ENCODE measurements at places on chromosomes 5 and 9.

GRCh38 chr9:18806232-18807080 lies 226.6 kb downstream of the SAXO1 start:
- DNase-seq, result no peak

DNA sequence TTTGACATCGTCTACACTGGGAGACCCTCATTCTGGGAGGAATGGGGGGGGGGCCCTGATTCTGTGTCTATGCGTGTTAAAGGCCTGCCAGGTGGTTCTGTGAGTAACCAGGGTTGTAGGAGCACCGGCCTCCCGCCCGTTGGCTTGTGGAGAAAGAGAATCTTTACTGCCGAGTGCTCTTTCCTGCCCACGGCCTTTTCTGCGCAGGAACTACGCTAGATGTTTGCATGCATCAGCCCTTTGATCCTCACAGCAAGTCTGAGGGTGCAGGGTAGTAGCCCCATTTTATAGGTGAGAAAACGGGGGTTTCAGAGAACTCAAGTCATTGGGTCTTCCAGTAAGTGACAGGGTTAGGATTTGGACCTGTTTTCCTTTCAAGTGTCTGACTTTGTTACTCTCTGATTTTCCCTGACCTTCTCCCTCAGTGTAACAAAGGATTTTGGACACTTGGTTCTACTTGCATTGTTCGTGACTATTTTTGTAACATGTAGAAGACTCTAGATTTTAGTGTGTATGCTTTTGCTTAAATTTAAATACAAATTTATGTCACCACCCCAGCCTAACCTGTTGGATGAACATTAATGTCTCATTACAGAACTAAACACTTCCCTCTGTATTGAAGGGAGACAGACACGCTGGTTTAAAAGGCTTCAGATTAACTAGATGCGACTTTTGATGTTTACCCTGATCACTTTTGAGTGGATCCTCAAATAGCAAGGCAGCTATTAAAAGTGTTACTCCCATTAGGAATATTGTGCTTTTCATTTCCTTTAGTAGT lies 22.0 kb downstream of the MAST4 start:
- DNase-seq, result no peak

- DNase-seq, result no peak
These were observed 1499.0 kb downstream of the EFNA5 start for GRCh38 chr5:106171708-106172107.

GRCh38 chr5:139709582-139710318 lies 61.6 kb downstream of the CXXC5 start:
- peak; percentile 59 for DNase-seq

- no peak for DNase-seq
These were observed 28.5 kb downstream of the COL5A1 start for GRCh38 chr9:134670042-134670525.

- no peak for DNase-seq
These were observed 18.3 kb upstream of the ASS1 start for GRCh38 chr9:130426467-130426773.

DNA sequence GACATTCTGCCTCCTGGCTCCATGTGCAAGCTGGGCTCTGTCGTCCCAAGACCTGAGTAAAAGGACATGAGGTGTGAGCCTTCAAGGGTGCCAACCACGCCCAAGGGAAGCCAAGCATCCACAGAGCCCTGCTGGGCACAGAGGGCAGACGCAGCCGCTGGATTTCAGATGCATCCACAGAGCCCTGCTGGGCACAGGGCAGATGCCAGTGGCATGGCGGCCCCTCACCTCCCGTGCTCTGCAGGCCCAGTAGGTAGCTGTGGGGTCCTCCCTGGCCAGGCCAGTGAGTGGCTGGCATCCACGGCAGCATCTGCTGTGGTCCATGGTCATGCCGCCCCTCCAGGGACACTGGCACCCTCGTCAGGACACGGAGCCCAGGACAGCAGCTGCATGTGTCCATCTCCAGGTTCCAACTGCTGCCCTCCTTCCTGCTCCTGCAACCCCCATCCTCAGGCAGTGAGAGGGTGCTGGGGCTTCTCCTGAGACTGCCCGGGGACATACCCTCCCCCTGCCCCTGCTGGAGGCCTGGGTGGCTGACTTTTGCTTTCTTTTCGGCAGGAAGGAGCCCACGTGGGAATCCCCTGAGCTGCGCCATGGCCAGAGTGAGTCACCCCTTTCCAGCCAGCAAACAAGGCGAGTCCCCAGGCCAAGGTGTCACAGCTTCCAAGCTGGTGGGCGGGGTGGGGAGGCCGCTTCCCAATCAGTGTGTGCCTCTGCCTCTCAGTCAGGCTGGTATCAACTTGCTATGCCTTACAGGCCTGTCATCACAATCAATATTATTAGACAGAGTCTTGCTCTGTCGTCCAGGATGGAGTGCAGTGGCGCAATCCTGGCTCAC lies 4.0 kb upstream of the TRAF2 start:
- peak; percentile 86 for DNase-seq

DNA sequence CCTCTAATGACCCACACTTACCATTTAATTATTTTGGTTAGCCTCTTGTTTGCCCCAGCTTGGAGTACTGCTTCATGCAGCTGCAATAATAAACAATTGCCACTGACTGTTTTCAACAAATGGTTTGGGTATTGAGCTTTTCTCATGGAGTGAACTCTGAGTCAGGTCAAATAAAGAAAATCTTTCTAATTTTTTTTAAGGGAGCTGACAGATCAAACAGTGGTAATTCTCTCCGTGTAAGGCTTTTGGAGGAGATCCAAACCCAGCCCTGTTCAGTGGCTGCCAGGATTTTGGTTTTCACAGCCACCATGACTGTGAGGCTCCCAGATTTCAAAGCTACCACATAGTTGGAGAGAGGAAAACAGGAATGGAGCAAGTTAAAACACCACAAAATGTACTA lies 110.7 kb upstream of the EFNA5 start:
- DNase-seq, result no peak

DNA sequence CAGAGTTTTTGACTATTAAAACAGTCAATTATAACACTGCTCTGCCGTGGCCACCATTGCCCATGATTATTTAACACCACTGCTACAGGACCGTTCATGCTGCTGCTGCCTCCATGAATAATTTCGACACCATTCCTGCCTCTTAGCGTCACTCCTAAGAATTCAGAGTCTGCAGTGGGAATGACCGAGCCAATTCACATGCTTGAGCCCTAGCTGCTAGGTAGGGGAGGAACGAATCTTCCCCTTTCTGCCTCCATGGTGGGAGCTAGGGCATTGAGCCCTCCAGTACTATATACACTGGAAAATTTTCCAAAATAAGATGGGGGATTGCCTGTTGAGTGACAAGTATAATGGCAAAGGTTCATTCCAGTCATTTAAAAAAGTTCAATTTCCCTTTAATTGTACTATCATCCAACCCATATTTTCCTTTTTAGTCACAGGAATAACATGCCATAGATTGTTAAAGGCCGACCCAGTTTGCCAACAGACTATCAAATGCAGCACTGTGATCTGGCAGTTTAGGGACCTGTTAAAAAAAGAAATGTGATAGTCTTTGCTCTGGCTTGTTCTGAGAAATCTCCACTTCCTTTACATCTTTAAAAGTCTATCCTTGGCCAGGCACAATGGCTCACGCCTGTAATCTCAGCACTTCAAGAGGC lies 13.5 kb upstream of the B4GALT1 start:
- DNase-seq, result no peak

GRCh38 chr5:134439210-134439654 lies 27.6 kb upstream of the CDKN2AIPNL start:
- DNase-seq, result no peak

DNA sequence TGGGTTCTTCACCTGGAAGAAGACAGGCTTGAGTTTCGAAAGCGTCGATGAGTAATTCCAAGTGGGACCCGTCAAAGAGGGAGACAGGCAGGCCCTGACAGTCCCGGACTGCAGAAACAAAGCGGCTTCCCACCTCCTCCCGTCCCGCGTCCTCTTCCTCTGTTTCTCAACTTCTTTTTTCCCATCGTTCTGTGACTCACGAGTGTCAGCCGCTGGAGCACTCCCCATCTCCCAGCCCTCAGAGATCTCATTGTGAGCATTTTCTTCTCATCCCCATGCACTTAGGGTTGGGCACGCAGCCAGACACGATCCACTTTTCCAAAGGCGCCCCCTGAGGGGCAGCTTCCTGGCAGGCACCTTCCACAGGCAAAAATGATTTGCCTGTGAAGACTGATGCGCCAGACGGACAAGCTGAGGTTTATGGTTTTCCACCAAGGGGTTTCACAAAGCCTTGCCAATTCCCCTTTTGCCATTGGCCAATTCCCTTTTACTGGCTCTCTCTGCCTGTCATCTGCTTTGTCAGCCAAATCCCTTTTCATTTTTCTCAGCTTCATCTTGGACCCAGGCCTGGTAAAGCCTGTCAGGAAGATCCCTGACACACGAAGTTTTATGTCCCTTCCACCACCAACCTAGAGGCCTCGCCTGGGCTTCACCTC lies 86.5 kb upstream of the ANKRD55 start:
- no peak for DNase-seq

DNA sequence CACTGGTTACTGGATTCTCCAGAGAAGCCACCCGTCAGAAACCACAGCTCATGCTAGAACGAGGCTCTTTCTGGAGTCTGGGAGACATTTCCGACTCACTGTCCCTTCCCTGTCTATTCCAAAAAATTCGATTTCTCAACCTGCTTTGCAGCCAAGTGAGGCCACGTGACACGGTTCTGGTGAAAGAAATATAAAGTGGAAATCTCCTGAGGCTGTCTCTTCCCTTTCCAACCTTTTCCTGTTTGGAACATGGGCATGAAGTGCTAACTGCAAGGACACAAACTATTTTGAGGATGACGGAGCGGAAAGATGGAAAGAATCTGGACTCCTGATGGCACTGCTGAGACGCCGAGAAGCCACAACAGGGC lies 6.1 kb upstream of the PTGS1 start:
- no peak for DNase-seq

- DNase-seq, result peak; percentile 28
These were observed 46.3 kb downstream of the PTCD2 start for GRCh38 chr5:72366324-72366976.

DNA sequence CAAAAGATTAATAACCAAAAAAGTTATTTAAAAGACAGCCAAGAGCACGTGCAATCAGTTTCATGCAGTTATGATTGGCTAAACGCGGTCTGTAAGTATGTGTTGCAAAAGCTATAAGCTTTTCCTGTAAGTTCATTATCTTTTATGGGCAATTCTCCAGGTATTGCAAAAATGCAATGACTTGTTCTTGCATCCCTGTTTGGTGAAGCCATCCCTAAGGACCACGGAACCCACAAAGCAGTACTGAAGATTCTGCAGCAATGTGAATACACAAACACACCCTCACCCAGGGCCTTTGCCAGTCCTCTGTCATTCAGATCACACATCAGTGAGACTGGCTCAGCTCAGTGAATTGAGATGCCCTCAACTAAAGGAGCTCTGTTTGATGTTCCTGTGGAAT lies 11.4 kb downstream of the GCNT4 start:
- DNase-seq, result no peak
